ENCODE measurements at places on chromosomes 12 and 14.

DNA sequence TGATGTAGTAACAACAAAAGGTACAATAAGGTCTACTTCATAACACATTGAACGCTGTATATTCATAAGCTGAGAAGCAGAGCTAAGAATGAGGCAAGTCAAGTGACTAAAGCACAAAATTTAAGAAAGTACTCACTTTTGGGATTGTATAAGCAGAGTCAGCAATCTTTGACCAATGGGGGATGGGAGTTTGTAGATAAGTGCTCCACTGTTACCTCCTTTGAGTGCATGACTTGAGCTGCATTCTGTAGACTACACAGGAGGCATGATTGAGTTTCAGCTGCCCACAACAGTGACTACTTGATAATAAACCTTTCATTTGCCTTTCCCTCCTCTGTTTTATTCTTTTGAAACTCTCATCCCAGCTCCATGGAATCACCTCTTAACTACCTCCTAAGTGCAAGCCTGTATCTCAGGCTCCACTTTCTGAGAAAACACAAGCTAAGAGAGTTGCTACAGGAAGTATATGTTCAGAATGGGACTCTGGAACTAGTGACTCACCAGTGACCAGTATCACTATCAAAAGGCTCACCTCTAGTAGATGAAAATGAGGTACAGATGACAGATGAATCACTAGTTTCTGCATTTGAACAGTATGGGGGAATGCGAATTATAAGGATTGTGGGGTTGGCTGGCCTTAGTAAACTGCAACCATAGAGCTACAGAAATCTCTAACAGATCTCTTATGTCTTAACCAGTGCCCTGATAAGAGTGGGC is 49.2 kb downstream of the SLC35F4 start:
- DNase-seq, result no peak

GRCh38 chr14:53764846-53765245 is 191.8 kb downstream of the BMP4 start:
- no peak for DNase-seq

DNA sequence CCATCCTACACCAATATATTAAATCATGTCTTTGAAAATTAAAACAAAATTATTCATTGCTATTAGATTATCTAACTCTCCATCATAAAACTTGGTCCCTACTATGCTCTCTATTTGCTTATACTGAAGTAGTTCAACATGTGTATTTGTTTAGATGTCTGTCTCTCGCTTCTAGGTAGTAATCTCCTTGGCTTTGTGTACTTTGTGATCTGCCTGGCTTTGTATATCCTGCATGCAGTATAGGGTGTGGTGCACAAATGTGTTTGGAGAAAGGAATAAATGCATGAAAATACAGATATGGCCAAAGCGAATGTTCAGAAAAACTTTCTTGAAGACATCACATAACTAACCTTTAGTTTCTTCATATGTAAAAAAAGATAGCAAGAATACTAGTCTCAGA is 246.6 kb upstream of the LRFN5 start:
- no peak for DNase-seq

GRCh38 chr14:54169254-54169924 is 212.8 kb upstream of the BMP4 start:
- no peak for DNase-seq

DNA sequence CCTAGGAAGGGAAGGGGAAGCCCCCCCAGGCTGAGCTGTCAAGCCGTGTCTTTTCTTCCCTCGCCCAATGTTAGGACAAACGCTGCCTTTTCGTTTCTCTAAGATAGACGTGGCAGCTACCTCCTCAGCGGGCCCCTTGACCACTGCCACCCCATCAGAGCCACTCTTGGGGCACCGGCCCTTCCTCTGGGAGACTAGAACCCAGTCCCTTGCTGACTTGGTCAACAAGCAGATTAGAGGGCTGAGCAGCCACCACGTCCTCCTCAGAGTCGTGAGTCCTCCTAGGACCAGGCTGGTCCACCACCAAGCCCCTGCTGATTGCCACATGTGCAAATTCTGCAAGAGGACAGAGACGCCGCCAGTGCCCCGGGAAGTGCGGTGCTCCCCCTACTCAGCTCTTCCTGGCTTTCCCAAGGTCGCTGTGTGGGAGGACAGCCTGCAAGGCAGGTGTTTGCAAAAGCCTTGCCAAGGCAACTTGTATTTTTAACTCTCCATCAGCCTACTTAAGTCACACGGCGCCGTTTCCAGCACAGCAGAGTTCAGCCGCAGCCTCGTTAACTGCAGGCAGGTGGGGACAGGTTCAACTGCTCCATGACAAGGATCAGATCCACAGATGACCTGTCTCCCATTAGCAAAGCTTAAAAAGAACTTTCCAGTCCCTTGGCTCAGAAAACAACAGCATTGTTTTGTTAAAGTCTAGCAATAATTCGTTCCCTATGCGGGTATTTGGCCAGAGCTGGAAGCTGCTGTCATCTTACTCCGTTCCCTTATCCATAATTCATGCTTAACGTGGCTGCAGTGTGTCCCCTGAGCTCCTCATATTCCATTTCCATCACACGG is 65.6 kb downstream of the TESC start:
- no peak for DNase-seq

GRCh38 chr14:76267322-76268046 is 108.5 kb upstream of the ESRRB start:
- DNase-seq, result peak; percentile 68

- DNase-seq, result no peak
Observed at GRCh38 chr12:80509781-80510556, 65.9 kb downstream of the PTPRQ start.

DNA sequence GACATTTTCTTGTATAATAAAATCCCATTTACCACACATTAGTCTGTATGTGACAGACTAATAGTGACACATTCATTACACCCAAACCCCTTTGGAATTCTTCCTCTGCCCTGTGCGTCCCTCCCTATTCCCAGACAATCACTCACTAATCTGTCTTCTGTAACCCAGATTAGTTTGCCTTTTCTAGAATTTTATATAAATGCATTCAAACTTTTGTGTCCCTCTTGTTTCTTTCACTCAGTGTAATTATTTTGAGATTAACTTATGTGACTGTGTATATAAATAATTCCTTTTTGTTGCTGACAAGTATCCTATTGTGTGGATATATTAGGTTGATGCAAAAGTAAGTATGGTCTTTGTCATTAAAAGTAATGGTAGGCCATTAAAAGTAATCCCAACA is 27.6 kb upstream of the HIP1R start:
- DNase-seq, result no peak

- DNase-seq, result no peak
Observed at GRCh38 chr14:75972801-75973421, 8.9 kb downstream of the TGFB3 start.

GRCh38 chr14:68947802-68948201 is 31.3 kb downstream of the ACTN1 start:
- DNase-seq, result no peak

GRCh38 chr14:52553002-52553670 is 500 bp downstream of the GPR137C start:
- DNase-seq, result peak; percentile 50

DNA sequence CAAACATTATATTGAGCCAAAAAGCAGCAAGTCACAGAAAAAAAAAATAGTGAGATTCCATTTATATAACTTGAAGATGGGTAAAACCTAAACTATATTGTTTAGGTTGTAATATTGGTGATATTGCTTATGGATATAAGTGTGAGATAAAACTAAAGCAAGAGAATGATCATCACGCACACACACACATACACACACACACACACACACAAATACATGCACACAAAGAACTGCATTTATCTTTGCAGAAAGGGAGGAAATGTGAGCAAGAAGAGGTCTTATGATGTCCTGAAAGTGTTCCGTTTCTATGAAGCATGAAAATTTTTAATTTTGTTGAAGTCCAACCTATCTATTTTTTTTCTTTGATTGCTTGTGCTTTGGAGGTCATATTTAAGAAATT is 16.4 kb upstream of the AMN1 start:
- no peak for DNase-seq

DNA sequence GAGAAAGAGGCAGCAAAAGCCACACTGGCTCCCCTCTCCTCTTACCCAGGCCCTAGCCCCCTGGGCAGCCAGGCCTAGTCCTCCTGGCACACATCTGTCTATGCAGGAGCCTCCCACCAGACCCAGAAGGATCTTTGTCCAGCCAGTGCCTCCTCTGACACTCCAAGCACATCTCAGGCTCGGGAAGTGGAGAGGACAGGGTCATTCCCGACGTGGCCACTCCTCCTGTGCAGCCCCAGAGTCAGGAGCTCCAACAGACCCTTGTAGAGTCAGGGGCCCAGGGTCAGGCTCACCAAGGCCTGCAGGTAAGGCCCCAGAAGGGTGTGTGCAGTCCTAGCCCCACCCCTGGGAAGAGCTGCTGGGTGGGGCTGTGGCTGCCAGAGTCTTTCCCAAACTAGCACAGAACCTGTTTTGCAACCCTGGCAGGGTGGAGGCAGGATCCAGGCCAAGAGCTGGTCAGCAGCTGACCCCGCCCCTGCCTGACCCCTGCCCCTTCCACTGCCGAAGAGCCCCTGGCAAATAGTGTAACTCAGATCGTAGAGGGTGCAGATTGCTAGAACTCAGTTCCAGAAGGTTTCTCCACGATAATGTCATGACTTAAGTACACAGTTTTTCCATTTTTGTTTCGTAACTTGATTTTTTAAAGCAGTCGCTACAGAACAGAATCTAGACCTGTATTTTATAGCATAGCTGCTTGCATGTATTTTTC is 26.6 kb upstream of the PNMA1 start:
- DNase-seq, result no peak

DNA sequence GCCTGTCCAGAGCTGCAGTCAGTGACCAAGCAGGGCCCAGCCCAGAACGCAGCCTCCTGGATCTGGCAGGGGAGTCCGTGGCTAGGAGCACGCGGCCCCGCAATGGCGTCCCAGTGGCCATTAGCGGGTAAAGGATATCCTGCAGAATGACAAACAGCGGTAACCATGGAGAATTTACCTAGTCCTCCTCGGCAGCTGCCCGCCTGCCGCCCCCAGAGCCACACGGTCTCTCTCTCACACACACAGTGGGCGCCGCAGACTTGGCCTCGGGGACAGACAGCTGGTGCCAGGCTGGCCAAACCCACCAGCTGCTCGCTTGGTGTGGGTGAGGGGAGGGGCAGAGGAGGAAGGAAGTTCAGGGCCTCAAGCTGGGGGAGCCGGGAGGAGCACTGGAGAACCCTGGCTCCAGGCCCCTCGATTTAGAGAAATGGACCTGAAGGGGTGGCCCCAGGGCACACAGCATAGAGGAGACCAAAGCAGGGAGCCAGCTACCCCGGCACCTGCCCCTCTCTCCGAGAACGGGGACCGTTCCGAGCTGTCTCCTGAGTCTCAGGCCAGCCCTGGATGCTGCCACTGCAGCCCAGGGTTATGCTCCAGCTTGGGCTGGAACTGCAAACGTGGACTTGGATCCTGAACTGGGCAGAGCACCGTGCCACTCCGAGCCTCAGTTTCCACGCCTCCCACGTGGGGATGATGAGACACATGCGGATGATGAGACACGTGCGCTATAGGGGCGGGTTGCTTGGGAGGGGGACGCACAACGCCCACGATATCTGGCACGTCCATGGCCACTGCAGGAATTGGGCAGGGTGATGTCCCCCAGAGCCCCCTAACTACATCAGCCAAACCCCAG is 3.4 kb downstream of the CDK2AP1 start:
- peak; percentile 71 for DNase-seq

DNA sequence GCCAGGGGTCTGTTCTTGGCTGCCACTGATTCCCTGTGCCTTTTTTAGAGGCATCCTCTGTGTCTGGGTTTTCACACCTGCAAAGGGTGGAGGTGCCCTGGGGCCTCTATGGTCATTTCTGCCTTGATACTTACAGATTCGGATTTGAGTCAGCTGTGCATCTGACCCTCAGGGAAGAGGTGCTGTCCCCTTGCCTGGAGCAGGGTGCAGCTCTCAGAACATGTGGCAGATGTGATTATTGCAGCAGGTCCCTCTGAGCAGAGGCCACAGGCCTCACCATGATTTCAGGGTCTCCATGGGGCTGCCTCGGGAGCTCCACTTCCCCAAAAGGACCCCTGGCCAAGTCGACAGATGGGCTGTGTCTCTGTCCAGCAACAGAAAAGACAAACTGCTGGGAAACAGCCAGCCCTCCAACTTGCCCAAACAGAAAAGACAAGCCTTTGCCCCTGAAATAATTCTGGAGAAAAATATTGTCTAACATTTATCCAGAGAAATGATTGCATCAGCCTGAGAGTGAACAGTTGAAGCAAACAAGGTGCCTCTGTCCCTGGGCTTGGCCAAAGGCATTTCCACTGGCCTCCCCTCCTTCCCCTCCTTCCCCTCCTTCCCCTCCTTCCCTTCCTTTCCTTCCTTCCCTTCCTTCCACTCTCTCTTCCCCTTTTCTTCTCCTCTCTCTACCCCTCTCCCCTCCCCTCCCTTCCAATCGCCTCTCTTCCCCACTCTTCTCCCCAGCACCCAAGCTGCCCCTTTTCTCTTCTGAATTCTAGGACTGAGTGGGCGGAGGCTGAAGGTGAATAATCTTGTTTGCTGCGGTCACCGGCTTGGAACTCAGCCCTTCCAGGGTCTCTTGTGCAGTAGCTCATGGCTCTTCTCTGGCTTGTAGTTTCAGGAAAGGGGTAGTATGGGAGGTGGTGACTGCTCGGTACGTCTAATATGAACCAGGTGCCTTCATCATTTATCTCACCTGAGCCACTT is 676 bp downstream of the SERPINA3 start:
- no peak for DNase-seq

- DNase-seq, result no peak
Observed at GRCh38 chr12:119556854-119557253, 36.7 kb upstream of the TMEM233 start.

- peak; percentile 23 for DNase-seq
Observed at GRCh38 chr12:10189653-10190052, 10.8 kb downstream of the TMEM52B start.

DNA sequence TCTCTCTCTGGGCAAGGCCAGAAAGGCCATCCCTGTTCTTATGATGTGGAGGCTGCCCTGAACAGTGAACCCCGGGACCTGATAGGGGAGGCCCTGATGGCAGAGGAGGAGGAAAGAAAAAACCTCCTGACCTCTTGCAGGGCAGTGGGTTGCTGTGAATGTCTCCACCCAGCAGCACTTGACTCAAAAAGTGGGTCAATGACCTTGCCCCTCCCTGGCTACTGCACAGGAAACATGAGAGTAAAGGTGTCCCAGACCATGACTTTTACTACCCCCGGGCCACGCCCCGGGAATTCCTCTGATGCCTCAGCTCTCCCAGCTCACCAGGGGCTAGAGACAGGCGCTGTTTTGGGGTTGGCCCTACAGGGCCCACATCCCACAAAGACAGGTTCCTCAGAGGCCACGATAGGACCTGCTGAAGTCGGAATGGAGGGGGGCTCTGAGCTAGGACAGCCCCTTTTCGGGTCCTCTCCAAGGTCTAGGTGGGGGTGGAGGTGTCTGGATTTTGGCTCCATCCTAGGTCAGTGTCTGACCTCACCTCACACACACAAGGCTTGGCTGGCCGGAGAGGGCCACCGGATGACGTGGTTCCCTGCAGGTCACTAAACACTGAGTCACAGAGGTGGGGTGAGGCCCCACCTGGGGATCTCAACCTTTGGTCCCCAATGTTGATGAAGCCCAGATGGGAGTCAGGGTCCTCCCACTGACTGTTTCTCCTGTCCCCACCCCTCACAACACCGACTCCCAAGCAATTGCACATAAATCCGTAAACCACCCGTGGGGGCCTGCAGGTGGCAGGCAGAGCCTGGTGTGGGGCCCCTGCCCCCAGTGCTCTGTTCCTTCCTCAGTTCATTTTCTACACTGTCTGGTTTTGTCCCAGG is 1.6 kb downstream of the RHOF start:
- DNase-seq, result no peak
